ENCODE measurements at places on chromosomes 2 and 18.

DNA sequence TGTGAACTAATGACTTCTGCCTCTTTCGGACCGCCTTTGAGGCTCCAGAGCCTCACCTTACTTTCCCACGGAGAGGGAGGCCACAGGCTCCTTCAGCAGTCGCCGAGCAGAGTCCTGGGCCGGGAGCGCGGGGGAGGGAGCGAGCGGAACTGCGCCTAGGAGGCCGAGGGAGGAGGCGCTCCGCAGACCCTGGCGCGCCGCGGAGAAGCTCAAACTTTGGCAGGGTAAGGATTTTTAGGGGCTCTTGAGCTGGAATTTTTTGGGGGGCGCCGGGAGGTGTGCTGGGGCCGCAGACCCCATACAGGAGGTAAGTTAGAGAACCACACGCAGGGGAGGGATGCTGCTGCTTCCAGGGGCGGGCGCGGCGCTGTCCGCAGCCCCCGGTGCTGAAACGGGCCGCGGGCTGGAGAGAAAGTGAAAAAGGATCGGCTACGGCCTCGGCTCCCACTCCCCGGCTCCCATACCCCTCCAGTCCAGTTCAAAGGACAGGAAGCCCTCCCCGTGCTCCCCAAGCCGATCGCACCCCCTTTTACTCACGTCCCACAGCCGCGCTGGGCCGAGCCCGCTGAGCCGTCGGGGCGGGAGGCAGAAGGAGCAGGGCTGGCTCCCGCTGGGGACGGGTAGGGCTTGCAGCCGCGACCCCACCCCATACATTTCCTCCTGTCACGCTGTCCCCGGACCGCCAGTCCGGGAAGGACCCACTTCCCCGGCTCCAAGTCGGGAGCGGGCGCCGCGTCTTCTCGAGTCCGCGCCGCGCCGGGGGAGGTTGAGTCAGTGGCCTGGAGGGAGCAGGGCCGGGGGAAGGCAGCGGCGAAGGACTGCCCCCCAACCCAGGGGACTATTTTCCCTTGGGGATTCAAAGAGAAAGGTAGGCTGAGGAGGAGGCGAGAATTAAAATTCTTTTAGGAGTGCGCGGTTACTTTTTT lies at the start of gene CNGA3:
TSS of gene CNGA3 (plus strand) at position 146 of the 926 bp plus-strand sequence. CDS start 23,520 bp downstream, outside the sequence.
- DNase-seq, result no peak

DNA sequence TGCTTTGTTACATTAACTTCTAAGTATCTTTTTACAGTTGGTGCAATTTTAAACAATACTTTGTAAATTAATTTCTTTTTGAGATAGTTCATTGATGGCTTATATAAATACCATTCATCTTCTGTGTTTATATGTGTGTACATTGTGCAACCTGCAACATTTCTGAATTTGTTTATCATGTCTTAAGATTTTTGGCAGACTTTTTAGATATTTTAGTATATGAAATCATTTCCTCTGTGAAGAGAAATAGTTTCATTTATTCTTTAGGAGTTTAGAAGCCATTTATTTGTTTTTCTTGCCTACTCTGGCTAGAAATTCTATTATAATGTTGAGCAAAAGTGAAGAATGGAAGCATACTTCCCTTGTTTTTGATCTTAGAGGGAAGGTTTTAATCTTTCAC lies 337.8 kb upstream of the DSEL start:
- no peak for DNase-seq

GRCh38 chr2:199987586-199987985 lies 32.2 kb downstream of the MAIP1 start:
- no peak for DNase-seq

GRCh38 chr2:219058541-219059374 lies 2.0 kb downstream of the IHH start:
- no peak for DNase-seq

GRCh38 chr2:191899410-191899809 lies 52.5 kb upstream of the CAVIN2 start:
- no peak for DNase-seq

DNA sequence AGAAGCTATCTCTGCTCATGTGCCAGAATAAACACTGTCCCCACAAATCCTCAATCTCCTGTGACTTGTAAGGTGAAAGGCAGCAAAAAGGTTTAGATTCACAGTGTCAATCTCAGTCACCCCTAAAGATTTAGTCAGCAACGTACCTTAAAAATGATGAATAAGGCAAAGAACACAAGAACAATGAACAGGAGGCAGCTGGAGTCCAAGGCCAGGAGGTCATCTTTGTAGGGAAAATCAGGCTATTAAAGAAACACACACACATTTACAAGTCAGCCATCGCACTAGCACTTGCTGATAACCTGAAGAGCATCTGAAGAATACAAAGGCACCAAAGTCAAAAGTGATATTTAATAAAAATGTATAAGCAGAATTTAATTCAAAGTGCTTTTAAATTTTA lies 16.6 kb downstream of the LAPTM4A start:
- no peak for DNase-seq

DNA sequence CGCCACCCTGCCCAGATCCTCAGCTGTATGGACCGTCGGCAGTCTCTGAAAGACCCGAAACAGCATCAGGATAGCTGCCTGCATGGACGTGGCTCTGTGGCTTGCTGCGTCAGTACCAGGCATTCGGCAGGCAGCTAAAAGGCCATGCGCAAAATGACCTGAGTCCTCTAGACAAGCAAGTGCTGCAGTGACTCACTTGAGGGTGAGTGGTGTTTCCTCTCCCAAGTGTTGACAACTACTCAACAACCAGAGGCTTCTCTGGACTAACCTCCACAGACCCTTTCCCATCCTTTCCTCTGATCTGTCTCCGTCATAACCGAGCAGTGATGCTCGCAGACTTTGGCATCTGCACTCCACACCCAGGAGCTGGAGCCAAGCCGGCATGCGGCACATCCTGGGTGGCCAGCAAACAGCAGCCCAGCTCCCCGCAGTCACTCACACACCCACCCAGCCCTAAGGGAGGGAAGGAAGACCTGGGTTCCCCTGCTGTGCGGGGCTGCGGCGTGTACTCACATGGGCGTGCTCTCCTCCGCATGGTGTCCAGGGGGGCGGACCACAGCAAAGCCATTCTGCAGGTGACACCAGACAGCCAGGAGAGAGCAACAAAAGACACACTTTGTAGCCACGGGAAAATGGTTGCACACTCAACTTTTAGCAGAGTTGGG lies 239.3 kb downstream of the TWIST2 start:
- DNase-seq, result no peak

- no peak for DNase-seq
Observed at GRCh38 chr2:84832772-84833461, 48.0 kb downstream of the TRABD2A start.

DNA sequence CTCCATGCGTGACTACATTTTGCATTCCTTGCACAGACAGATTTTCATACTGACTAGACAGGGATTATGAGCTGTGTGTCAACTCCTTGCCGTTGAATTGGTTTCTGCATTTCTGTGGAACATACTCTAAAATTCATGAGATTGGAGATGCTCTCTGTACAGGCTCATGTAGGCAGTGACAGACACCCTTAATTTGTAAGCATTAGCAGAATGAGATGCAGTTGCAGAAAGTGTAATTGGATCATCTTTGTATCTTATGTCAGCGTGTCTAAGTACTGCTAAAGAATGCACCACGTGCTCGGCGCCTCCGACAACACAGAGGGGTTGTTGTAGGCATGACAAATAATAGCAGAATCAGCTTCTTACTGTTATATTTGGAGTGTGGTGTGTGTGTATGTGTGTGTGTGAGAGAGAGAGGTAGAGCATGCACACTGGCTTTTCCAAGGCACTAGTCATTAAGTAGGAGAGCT lies 212.4 kb downstream of the CMPK2 start:
- no peak for DNase-seq

- DNase-seq, result no peak
Observed at GRCh38 chr2:102910724-102911123, 148.9 kb downstream of the TMEM182 start.

GRCh38 chr18:57051657-57052044 lies 95.2 kb upstream of the BOD1L2 start:
- no peak for DNase-seq

DNA sequence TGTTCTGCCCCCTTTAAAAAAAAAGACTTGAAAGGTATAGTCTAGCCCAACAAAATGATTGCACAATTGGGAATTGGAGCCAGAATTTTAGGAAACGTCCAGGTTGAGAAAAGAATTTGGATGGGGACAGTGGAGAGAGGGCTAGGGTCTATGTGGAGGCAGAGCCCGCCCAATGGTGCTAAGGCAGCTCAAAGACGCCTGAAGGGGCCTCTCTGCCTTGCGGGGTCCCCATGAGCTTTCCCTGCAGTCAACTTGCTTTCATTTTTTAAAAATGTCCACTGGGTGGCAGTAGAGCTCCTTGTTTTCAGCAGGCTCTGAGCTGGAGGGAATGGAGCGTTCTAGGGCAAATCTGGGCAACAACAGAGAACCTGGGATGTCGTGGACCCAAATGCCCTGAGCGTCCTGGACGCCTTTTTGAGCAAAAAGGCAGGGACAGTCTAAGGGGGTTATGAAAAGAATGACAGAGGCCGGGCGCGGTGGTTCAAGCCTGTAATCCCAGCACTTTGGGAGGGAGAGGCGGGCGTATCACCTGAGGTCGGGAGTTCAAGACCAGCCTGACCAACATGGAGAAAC lies 40.2 kb upstream of the ITM2C start:
- no peak for DNase-seq

DNA sequence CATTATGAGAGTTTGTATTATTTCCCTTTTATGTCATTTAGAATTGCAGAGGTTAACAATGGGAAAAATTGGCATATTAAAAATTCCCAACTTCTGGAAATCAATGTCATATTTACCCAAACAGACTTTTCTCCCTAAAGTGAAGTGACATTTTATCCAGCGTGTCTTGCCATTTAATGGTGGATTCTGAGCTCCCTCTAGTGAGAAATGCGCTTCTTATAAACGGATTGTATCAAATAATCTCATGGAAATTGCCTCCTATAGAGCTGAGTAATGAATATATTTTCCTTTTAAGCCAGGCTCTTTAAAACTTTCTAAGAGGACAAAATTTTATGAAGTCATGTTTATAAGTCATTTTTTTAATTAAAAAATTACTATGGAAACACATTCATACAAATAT lies 5.7 kb upstream of the GCFC2 start:
- DNase-seq, result no peak

- no peak for DNase-seq
Observed at GRCh38 chr2:174014011-174014698, 49.0 kb upstream of the SP3 start.

DNA sequence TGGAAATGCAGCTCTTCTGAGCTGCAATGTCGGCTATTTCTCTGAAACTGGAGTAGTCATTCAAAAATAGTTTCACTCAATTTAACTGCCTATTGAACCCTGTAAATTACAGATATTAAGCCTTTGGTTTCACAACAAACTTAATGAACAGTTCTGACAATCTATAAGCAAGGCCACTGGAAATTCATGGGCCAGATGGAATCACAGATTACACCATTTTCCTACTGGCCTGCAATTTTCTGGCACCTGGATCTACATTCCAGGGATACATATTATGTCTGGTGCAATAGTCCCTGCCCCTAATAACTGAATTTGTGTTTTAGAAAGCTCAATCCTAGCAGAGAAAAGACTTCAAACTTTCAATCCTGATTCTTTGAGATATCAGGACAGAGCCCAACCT lies 551.7 kb downstream of the RNF144A start:
- no peak for DNase-seq

DNA sequence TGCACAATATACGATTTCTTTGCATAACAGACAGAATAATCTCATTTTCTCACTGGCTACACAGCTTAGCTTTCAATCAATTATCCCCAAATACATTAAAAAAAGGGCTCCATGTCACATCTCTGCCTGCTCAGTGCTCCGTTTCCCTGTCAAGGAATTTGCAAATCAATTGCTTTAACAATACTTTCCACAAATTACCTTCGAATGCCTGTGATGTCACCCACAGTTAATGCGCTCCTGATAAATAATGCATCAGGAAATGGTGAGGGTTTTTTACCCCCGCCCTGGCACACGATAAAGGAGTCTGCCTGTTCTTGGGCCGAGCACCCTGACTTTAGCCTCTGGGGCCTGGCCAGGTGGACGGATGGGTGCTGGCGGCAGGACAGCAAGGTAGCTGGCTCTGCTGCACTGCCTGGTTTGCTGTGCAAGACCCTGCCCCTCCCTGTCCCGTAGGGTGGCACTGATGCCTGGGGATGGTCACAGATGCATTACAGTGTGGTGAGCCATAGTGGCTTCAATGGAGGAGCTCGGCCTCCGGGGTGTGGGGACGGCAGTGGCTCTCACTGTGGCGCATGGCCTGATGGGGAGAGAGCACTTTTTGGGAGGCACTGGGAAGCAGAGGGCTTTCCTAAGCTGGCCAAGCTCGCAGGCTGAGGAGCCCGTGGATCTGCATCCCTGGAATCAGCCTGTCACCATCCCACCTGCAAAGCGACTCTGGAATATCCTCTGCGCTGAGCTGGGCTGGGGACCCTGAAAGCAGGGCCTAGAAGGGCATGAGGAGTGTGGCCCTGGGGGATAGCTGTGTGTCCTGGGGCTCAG lies 88.3 kb upstream of the HS6ST1 start:
- no peak for DNase-seq

GRCh38 chr18:79964330-79965118 lies at the start of gene HSBP1L1:
HSBP1L1 (plus strand) TSS chr18:79964643; CDS start chr18:79964736, 93 bp downstream.
- DNase-seq, result no peak

DNA sequence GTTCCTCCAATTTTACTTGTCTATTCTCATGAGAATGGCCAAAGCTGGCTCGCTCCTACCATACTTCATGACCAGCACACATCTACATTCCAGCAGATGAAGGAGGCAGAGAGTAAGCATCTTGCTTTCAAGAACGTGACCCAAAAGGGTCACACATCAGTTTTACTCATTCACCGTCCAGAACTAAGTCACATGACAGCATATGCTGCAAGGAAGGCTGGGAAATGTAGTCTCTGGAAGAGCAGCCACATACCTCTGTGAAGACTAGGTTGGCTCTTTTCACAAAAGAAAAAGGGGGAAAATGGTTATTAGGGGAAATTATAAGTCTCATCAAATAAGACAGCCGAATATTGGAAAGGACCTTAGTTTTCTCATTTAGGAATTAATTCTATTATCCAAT lies 835.3 kb downstream of the EPHA4 start:
- no peak for DNase-seq

DNA sequence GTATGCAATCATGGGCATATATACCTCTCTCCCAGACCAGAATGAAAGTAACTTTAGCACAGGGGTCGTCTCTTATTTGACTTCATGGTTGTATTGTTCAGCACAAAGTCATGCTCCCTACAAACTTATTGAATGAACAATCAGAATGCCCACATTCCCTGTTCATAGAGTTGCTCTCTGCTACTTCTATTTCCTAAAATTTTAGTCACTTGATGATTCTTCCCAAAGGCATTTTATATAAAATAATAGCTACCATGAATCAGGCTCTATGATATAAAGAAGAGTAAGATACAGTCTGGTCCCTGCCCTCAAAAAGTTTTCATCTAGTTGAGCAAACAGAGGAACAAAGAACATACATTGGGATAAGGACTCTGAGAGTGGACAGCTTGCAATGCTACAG lies 162.2 kb downstream of the SLC39A10 start:
- no peak for DNase-seq

DNA sequence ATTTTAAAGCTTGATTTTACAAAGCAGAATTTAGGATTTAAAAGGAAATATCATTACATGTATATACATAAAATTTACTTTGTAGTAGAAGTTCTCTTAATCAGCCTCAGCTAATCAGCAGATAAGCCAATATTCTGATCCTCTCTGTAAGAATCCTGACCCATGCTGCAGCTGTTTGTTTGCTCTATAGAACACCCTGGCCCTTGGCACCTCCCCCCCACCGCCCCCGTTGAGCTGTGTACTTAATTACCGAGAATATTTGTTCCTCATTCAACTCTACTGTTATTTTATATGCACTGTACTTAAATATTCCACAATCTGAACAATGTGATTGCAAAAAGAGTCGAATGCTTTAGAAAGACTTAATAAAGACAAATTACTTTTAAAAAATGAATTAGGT lies 98.0 kb downstream of the EVA1A start:
- no peak for DNase-seq

All from activated naive CD4-positive, alpha-beta T cell (primary cell).